ENCODE measurements at places on chromosomes 7 and 10.

DNA sequence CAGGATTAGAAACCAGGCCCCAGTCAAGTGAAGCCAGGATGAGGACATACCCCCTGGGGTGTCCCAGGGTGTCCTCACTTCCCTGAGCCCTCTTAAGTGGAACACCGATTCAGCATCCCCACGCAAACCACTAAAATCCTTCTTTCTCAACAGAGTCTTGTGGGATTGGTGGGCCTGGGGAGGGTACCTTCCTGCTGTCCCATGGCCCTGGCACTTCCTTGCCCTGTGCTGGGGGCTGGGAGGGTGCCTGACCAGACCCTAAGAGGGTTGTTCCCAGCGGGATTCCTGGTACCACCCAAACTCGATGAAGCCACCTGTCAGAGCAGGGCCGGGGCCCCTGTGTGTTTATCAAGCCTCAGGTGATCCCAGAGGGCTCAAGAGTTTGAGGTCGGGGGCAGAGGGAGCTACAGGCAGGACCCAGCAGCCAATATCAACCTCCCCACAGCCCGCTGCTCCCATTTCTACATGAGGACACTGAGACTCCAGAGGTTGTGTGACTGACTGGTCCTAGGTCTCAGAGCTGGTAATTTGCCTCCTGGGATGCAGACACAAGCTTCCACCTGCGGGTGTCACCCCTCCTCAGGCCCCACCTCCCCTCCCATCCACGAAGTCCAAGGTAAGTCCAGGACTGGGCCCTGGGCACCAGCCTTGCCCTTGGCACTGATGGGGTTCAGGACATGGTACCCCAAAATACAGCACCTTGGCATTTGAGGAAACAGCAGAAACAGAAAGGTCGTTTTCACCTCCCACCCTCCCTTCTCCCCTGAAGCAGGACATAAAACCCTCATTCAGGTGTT lies 31.4 kb downstream of the OAT start:
- ATAC-seq, result no peak

GRCh38 chr10:11697718-11698527 lies 44.3 kb upstream of the ECHDC3 start:
- peak; percentile 53 for ATAC-seq

DNA sequence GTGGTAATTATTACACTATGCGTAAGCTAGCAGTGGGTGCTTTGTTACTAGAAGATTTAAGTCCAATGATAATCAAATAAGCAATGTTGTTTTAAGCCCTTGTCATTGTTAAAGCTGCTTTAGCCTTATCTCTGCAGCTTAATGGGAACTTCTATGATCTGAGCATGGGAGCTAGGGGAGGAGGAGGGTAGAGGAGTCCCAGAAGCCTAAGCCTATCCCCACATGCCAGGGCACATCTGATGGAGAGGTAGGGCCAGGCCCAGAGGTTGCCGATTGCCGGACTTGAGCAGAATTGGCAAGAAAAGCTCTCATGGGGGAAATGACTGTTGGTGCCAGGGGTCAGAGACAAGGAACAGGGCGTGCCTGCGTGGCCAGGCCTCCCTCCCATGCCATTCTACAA lies 13.4 kb downstream of the CUBN start:
- ATAC-seq, result no peak

DNA sequence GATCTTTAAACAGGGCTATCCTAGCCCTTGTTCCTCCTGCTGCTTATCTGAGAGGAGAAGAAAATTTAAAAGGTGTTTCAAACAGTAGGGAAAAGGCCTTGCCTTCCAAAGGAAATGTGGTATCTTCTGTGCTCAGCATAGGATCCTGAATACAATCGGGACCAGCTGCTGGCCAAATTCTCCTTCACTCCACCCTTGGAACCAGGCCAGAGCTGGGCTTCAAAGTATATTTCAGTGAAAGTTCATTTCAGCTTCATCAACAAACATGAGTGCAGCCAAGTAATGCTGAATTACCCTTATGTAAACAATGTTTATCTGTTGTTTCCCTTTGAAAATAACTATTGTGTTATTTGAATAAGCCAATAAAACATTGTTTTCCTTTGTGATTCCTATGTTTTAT lies 146.5 kb upstream of the MEOX2 start:
- ATAC-seq, result no peak

DNA sequence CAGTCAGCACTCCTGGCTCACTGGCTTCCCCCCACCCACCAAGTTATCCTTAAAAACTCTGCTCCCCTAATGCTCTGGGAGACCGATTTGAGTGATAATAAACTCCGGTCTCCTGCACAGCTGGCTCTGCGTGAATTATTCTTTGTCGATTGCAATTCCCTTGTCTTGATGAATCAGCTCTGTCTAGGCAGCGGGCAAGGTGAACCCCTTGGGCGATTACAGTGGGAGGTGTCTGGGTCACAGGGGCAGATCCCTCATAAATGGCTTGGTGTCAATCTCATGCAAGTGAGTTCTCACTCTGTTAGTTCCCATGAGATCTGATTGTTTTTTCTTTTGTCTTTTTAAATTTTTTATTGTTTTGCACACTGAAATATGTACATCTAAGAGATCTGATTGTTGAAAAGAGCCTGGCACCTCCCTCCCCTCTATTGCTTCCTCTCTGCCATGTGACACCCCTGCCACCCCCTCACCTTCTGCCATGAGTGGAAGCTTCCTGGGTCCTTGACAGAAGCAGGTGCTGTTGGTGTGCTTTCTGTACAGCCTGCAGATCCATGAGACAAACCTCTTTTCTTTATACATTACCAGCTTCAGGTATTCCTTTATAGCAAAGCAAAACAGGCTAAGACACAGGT lies 20.5 kb downstream of the OTUD1 start:
- no peak for ATAC-seq

DNA sequence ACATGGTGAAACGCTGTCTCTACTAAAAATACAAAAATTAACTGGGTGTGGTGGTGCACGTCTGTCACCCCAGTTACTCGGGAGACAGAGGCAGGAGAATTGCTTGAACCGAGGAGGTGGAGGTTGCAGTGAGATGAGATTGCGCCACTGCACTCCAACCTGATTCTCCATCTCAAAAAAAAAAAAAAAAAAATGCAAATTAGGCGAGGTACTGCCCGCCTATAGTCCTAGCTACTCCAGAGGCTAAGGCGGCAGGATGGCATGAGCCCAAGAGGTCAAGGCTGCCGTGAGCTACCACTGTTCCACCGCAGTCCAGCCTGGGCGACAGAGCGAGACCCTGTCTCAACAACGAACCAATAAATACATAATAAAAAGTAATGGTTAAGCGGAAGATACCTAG lies 1.1 kb upstream of the EIF4H start:
- ATAC-seq, result no peak

- ATAC-seq, result no peak
Observed at GRCh38 chr7:4884164-4884563, 648 bp upstream of the RADIL start.

- ATAC-seq, result no peak
Observed at GRCh38 chr10:126599949-126600682, 70.4 kb downstream of the C10orf90 start.

GRCh38 chr10:32650246-32650655 lies 204.3 kb downstream of the CCDC7 start:
- ATAC-seq, result peak; percentile 90

DNA sequence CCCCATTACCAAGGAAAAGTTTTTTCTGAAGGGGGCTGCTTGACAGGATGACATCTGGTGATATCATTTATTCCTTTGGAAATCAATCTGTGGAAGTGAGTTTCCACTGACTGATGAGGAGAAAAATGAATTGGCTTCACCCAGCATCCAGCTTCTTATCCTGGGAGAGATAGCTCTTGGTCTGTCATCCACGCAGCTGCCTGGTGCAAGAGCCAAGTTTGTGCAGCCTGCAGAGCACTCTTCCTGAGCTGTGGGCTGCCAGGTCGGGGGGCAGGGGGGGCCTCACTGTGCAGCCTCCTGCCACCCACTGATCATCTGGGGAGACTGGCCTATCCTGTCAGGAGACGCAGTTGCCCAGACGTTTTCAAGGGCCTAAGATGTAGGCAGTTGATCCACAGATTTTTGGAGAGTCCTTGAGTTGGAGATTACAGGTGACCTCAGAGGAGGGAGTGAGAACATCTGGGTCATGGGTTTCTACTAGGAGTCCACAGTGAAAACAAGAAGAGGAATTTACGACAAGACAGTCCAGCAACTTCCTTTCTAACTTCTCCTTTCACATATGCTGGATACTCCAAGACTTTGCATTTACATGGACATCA lies 75.4 kb downstream of the EGFR start:
- no peak for ATAC-seq
